Endodermal cell (in vitro differentiated cells): ENCODE measurements at places on chromosomes 6 and 20. TPM values are rescaled to one million over a fixed set of nuclear protein-coding genes. Genes with fewer than 3 reads are reported as not detected.

GRCh38 chr6:44512868-44513741 lies 125.6 kb downstream of the CDC5L start:
- no peak overlapping the region for H3K27ac ChIP-seq
- H3K4me1 ChIP-seq: no peaks in the 10 kb centered on the region
- no peaks in the 10 kb centered on the region for H3K27me3 ChIP-seq
- H3K36me3 ChIP-seq: no peaks in the 10 kb centered on the region

Gene TFAP2A
- 0.43 and 0.51 TPM in 2 replicates for total RNA-seq

Gene LPA
- total RNA-seq: 1.9 and 3.6 TPM in 2 replicates

Gene MGME1
- 23.5 to 36.7 TPM (median 35.7 TPM) in 3 replicates for total RNA-seq

Gene GSTA1
- total RNA-seq: 1.1 TPM in 1 of 2 replicates, not detected in the other

DNA sequence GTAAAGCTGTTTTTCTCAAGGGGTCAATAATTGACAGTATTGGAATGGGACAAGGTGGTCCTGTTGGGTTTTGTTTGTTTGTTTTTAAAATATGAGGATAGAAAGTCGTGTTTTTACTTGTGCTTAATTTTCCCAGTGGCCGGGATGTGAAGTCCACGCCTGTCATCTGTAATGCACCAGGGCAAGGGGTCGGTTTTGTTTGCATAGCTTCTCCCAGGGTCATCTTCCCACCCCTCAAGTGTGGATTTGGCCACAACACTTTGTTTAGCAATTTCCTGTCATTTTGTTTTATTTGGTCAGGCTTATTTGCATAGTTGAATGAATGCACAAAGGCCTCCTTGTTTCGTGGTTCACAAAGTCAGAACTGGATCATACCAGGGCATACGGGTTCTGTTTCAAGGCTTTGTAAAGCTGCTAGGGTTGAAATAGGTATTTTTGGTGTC lies 29.8 kb downstream of the SYNJ2 start:
- H3K27ac ChIP-seq: no peak overlapping the region
- no peaks in the 10 kb centered on the region for H3K4me1 ChIP-seq
- no peaks in the 10 kb centered on the region for H3K27me3 ChIP-seq
- no peak for DNase-seq
- no peak overlapping the region for H3K4me3 ChIP-seq

Gene CD93
- not detected in 3 replicates for total RNA-seq
